ENCODE measurements at places on chromosomes 16 and 17.

GRCh38 chr16:67801883-67802282 lies 4.5 kb downstream of the RANBP10 start:
- no peak for DNase-seq

GRCh38 chr16:73390491-73390890 lies 342.6 kb upstream of the ZFHX3 start:
- no peak for DNase-seq

- no peak for DNase-seq
These were observed 124.1 kb downstream of the SOX9 start for GRCh38 chr17:72244956-72245355.

- DNase-seq, result no peak
These were observed 1.2 kb downstream of the PPP1R1B start for GRCh38 chr17:39627712-39628516.

DNA sequence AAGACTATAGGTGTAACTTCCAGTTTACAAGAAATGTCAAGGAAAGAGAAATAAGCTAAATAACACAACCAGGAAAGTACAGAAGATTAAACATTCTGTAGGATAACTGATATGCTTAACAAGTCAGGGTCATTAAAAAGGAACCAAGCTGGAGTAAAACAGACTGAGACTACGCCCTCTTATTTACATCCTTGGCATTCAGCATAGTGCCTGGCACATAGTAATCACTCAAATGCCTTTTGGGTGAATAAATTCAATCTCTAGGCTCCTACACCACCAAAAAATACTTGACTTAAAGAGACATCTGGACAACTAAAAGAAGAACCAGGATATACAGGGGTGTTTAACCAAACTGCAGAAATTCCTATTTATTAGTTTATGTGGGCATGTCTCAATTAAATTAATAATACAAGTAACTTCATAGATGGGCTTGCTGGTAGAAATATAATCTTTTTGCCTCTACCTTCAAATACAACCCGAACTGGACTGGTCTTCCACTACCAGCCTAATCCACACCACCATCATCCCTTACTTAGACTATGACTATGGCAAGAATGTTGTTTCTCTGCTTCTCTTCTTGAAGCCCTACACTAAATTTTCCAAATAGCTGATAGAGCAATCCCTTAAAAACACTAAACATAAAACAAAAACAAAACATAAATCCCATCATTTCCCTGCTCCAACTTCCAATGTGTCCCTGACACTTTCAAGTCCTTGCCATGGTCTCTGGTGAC lies 47.7 kb upstream of the ULK2 start:
- no peak for DNase-seq

DNA sequence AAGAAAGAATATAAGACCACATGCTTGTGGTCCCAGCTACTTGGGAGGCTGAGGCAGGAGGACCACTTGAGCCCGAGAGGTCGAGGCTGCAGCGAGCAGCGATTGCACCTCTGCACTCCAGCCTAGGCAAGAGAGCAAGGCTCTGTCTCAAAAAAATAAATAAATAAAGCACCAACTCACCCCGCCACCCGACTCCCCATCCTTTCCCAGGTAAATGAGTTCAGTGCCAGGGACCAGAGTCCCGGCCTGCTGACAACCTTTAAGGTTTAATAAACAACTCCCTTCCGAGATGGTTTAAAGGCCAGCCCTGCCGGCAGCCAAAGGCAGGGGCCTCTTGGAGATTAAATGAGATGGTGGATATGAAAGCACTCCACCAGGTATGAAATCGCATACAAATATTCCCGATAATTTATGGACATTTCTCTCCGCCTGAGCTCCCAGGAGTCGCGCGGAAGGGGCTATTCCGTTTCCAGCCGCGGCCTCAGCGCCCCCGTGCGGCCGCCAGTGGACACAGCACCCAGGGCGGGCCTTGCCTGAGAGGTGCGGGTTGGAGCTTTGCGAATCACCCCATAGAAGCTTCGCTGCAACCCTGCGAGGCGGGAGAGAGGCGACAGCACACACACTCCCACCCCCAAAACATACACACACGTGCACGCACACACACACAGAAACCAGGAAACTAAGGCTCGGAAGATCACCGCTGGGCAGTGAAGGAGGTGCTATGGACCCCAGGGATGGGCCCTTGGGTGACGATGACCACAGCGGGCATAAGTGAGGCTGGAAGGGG lies 4.0 kb upstream of the RPL38 start:
- peak; percentile 59 for DNase-seq

- no peak for DNase-seq
These were observed 359.3 kb upstream of the SALL1 start for GRCh38 chr16:51510416-51510815.

GRCh38 chr16:49575346-49576172 lies 202.0 kb downstream of the C16orf78 start:
- peak; percentile 32 for DNase-seq

GRCh38 chr16:86199871-86200695 lies 301.1 kb downstream of the IRF8 start:
- DNase-seq, result no peak

GRCh38 chr17:83187782-83188311 lies 108.4 kb downstream of the METRNL start:
- no peak for DNase-seq

- DNase-seq, result no peak
These were observed 6.5 kb upstream of the LLGL1 start for GRCh38 chr17:18218756-18219415.

DNA sequence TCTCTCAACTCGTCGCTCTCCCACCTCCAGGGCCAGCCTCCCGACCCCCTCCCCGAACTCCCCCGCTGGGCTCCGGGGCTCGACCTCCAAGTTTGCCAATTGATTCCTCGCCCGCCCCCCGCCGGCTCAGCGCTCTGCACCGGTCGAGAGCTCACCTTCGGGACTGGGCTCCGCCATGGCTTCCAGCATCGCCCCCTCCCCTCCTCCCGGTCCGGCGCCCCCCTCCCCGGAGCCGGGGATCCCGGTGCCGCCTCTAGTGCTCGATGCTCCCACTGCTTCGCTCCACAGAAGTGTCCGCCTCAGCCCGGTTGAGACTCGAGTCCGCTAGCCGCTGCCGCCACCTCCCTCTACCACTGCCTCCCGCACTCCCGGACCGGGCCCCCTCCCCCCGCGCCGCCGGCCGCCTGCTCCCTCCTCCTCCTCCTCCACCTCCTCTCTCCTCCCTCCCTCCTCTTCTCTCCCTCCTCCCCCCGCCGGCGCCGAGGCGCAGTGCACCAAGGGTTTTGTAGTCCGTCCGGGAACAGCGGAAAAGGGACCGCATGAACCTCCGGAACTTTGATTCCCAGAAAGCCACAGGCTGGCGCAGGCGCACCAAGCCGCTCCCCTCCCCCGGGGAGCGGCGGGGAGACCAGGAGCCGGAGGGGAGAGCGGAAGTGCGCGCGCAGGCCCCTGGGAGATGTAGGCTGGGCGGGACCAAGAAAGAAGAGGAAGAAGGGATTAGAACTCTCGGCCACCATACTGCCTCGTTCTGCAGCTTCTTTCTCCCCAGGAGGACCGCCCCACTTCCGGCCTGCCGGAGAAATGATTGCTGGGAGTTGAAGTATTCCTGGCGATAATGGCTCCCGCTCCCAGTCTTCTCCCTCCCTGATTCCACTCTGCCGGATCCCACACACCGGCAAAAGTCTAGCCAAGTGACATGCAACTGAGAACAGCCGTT lies at the start of gene PHF23:
Gene PHF23, minus strand, starts transcription at position 367 of the 937 bp plus-strand sequence. Its CDS starts 178 bp downstream, at position 189.
- peak; percentile 100 for DNase-seq

DNA sequence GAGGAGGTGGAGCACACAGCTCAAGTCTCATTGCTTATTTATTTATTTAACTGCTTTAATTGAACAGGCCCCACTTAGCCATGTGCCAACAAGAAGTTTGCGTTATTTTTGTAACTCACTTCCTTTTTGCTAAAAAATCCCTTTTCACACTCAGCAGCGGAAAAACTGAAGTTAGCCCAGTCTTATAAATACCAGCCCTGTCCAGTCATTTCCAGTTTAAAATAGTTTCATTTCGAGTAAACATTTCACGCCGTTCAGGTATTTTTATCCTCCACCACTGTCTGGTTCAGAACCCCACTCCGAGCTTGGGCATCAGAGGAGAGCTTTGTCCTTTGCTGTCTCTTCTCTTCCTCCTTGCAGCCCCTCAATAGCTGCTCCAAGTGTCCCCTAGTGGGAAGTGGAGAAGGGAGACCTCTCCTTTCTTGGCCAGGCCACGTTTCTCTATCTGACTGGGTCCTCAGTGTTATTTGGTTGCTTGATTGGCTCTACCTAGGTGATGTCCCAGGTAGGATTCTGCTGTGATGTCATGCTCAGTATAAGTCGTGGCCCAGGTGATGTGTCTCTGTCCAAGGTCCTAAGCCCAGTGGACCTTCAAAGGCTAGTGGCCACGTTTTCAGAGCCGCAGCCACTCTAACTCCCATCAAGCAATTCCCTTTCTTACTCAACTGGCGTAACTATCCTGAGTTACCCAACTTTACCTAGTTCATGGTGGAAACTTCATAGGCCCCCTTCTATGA lies 53.0 kb upstream of the GAS7 start:
- no peak for DNase-seq

DNA sequence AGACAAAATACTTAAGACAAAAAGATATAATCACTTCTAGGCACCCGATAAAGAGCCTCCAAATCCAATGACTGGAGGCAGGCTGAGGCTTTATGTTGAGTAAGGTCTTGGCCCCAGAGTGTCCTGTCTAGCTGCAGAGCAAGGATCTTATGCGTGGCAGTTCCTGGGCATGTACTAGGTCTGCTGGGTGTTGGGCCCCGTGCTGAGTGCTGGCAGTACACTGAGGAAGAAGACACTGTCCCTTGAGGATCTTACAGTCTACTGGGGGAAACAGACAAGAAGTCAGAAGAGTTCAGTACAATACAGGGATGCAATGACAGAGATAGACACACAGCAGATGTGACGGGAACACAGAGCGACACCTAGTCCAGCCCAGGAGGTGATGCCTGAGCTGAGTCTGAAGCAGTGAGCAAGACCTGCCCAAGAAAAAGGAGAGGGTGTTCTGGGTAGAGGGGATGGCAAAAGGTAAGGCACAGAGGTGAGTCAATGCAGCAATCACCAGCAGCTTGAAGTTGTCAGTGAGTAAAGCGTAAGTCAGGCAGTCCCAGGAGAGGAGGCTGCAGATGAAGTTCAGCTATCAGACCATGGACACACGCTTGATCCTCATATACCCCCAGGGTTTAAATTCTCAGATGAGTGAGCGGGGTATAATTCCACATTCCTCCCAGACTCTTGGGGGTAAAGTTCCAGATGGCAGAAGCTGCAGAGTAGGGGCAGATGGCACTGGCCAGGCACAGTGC lies 18.1 kb downstream of the MAP3K14 start:
- DNase-seq, result peak; percentile 69

DNA sequence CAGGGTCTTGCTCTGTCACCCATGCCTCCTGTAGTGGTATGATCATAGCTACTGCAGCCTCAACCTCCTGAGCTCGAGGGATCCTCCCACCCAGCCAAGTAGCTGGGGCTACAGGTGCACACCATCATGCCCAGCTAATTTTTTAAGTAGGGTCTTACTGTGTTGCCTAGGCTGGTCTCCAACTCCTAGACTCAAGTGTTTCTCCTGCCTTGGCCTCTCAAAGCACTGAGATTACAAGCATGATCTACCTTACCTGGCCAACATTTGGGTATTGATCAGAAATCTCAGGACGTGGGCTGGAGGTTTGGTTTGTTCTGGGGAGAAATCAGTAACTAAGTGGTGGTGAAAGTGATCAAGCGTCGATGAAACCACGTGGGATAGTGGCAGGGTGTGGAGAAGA lies 4.1 kb downstream of the CHD9 start:
- no peak for DNase-seq

DNA sequence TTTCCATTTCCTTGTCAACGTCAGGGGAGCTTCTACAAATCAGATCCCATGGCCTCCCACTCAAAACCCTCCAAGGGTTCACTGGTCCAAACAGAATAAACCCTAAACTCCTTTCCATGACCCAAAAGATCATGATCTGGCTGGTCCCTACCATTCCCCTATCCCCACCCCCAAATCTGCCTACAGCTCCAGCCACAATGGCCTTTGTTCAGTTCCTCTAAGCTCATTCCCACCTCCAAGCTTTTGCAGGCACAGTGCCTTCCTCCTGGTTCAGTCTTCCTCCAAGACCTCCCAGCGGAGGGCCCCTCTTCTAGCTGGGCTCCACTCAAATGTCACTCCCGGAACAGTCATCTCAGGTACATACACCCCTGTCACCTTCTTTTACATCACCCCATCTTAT lies 2.0 kb downstream of the GPRC5B start:
- no peak for DNase-seq

GRCh38 chr17:55420776-55421178 lies 858 bp downstream of the MMD start:
- DNase-seq, result no peak

DNA sequence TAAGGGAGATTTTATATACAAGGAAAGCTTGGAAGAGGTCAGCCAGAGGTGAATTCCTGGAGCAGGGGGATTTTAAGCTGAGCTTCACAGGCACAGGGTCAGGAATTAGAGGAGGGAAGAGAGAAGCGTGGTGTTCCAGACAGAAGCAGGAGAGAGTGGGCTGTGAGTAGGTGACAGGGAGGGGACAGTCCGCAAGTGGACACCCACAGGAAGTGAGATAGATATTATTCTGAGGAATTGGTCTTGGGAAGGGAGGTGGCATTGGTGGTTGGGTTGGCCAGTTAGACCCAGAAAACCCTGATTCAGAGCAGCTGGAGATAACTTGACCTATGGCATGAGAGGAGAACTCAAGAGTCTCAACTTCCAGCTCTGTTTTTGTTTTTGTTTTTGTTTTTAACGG lies 14.7 kb downstream of the PHB1 start:
- DNase-seq, result no peak

DNA sequence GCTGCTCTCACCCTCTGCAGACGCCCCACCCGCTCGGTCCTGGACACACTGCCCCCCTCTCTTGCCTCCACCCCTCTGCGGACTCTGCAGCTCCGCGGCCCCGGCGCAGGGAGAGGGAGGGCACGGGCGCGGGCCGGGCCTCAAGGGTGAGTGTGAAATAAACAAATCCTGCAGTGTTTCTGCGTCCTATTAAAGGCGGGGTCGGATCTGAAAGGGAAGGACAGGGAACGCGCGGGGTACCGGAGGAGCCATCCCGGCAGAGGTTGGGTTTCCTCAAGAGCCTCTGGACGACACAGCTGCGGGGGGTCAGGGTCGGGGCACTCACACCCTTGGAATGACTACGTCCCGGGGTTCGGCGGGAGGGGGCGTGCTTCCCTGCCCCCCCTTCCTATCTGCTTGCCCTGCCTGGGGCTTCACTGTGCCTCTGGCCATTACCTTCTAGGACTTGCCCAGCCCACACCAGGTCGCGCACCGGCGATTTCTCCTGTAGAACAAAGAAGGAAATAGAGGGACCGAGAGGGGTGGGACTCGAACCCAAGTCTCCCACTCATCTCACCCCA lies 466 bp upstream of the HSF4 start:
- DNase-seq, result no peak

DNA sequence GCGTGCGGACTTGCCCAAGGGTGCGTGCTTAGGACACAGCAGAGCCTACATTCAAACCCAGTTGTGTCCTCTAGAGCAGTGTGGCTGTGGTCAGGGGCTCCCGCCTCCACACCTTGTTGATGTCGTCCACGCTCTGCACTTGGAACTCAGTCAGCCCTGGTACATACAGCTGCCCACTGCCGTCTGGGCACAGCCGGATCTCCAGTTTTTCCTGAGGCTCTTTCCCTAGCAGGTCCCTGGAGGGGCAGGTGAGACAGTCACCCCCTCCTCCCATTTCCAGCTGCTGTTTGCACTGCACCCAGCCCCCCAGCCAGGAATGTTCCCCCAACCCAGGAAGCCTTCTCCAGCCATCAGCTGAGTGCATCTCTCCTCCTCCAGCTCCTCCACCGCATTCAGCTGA lies 25.7 kb downstream of the KATNB1 start:
- no peak for DNase-seq

GRCh38 chr16:88194397-88195268 lies 188.1 kb upstream of the ZNF469 start:
- peak; percentile 61 for DNase-seq

- DNase-seq, result no peak
These were observed 10.0 kb downstream of the SOCS1 start for GRCh38 chr16:11245988-11246387.
